ENCODE measurements at places on chromosomes 2 and 18. TPM values are rescaled to one million over a fixed set of nuclear protein-coding genes. Genes with fewer than 3 reads are reported as not detected.

GRCh38 chr2:231513746-231514224 is 16.5 kb downstream of the NMUR1 start:
- no peak for DNase-seq

- no peak for DNase-seq
Observed at GRCh38 chr2:29697715-29698114, 223.7 kb downstream of the ALK start.

DNA sequence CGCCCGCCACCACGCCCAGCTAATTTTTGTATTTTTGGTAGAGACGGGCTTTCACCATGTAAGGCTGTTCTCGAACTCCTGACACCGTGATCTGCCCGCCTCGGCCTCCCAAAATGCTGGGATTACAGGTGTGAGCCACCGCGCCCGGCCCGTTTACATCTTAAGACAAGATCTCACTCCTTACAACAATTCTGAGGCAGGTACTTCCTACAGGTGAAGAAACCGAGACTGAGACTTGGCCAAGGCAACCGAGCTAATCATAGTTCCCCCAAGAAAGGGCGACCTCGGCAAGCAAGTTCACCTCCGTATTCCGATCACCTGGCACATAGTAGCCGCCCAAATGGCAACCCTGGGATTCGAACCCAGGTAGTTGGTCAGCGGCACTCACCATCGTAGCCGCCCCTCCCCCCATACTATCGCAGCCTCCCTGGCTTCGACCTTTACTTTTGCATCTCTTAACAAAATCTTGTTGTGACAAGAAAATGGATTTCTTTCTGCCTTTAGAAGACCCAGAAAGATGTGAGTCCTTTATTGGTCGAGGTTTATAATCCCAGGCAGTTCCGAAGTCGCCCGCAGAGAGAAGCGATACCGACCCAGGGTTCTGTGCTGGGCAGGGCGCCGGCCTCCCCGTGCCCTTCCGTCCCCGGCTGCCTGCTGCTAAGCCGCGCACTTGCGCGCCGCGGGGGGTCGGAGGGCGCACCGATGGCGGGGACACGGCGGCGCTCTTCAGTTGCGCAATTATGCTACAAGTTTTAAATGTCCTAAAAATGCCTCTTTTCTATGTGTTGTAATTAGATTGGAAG is 1.1 kb upstream of the FZD5 start:
- DNase-seq = peak; percentile 67

- peak; percentile 77 for DNase-seq
Observed at GRCh38 chr2:119431155-119431975, at the start of gene TMEM37. TSS of gene TMEM37 (plus strand) at chr2:119431854. CDS start at chr2:119431904, 50 bp downstream.

DNA sequence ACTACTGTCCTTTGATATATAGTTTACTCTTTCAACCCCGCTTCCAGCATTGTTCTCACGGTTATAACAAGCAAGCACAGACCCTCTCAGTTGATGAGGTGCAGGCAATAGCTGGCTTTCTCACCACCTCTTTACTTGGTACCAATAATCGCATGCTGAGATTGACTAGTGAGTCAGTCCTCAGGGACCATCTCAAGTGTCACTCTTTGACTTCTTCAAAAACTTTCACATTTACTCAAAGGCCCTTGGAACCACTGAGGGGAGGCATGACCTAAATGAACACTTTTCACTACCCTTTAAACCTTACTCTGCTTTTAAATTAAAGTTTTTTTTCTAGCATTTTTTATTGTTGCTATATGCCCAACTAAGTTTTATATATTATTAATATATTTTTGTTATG is 101.8 kb downstream of the DAW1 start:
- no peak for DNase-seq

DNA sequence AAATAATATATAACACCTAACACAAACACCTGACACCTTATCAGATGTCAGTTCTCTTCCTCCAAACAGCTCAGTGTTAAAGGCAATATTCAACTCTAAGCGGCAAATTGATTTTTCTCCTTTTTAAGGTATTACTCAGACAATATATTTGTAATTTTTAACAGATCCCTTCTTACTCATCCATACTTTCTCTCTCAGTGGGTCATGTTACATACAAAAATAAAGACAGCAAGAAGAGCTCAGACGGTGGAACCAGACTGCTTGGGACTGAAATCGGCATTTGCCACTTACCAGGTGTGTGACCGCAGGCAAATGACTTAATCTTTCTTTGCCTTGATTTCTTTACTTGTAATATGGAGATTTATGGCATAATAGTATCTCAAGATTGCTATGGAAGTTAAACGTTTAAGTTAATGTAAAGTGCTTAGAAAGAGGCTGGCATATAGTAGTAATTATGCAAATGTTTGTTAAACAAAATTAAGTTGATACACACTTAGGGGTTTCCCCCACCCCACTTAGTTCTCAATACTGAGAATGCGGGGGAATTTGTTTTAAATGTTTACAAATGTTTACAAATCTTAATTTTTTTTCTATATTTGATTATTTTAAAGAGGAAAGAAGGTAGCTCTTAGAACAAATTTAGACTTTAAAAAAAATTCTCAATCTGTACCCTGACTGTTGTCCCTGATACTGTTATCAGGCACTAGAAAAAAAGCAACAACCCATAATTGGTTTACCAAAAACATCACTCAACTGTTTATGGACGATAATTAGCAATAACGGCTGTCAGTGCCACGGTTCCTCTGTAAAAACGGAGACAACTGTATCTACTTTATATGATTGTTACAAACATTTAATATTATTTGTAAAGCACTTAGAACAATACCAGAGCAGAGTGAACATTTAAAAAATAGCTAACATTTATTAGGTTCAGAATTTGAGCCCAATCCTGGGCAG is 25.6 kb downstream of the MAP3K2 start:
- DNase-seq = no peak

DNA sequence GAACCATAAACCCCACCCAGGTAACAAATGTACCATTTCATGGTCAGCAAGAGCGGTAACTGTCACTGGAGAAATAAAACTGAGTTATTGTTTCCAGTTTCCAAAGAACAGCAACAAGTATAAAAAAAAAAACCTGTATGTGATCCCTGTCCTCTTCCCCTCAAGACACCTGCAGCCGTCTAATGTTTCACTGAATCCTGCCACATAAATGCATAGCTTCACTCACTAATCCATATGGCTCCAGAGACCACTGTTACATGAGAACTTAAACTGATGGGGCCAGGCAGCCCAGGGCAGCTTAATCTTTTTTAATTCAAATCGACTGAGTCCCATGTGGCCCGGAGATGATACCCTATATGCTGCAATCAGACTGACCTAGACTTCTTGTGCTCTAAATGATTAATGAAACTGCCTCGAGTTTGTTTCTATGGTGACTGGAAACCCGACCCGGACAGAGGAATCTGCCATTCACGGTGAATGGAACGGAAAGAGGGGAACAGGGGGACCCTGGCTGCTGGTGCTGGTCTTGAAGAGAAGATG is 60.9 kb upstream of the SIX2 start:
- DNase-seq = no peak

DNA sequence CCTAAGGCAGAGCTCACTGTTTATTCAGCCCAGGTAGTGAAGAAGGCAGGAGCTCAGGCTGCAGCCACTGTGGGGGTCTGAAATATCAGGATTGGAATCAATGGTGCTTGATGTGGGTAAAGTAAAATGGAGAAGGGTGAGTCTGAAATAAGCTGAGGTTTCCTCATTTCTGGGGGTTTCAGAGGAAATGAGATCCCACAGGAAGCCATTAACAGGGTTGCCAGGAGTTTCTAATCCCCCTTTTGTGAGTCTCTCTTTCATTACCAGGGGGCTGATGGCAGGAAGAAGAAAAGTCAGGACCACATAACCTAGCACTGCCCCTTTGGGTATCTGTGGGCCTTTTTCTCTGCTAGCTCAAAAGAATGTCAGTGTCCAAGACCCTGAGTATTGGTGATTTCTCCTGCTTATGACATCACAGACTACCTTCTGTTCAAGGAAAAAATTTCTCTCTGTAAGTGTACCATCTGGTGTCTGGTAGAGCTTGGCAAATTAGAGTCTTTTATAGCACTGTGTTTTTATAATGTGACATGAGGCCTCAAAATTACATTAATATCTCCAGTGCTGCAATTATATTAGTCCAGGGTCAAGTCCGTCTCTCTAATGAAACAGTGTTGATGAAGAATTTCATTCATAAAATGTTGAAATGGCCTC is 56.0 kb downstream of the LBH start:
- no peak for DNase-seq

Gene BARD1
- 20.5 TPM for total RNA-seq

Gene DSG4
- total RNA-seq = not detected

Gene DSG1
- 0.04 TPM for total RNA-seq

Gene ANKRD62
- total RNA-seq = not detected

Gene FAM237A
- total RNA-seq = not detected

Gene MARCO
- 22.0 TPM for total RNA-seq

Gene PPP3R1
- 64.0 TPM for total RNA-seq
